ENCODE measurements at places on chromosomes 12 and 14. TPM values are rescaled to one million over a fixed set of nuclear protein-coding genes. Genes with fewer than 3 reads are reported as not detected.

GRCh38 chr14:36665887-36666415 is 4.3 kb downstream of the PAX9 start:
- no peak overlapping the region for H3K27ac ChIP-seq
- DNase-seq: no peak
- no peak overlapping the region for H3K4me3 ChIP-seq
- peaks cover 3% of the 10 kb centered on the region for H3K36me3 ChIP-seq
- peaks cover 61% of the 10 kb centered on the region for H3K27me3 ChIP-seq

DNA sequence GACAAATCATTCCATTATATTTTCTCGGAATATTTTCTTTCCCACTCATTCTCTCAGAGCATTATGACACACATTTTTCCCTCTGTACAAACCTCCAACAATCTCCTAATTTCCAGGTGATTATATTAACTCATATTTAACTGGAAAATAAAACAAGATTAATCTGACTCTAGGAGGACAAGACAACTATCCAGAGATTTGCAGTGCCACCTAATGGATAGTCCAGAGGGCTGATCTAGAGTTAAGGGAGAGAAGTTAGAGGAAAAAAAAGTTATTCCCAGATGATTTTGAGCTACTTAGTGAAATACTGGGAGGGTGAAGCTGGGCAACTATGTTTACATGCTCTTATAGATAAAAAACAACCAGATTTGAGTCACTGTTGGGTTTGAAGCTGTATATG is 161.7 kb downstream of the ALX1 start:
- no peak overlapping the region for H3K27ac ChIP-seq
- DNase-seq: no peak
- no peaks in the 10 kb centered on the region for H3K36me3 ChIP-seq
- peaks cover 3% of the 10 kb centered on the region for H3K27me3 ChIP-seq
- H3K4me3 ChIP-seq: no peak overlapping the region
- H3K4me1 ChIP-seq: no peaks in the 10 kb centered on the region

- H3K4me3 ChIP-seq: no peak overlapping the region
- H3K27me3 ChIP-seq: no peaks in the 10 kb centered on the region
- no peaks in the 10 kb centered on the region for H3K4me1 ChIP-seq
- no peak overlapping the region for H3K27ac ChIP-seq
Observed at GRCh38 chr12:125017801-125018200, 24.4 kb downstream of the BRI3BP start.

DNA sequence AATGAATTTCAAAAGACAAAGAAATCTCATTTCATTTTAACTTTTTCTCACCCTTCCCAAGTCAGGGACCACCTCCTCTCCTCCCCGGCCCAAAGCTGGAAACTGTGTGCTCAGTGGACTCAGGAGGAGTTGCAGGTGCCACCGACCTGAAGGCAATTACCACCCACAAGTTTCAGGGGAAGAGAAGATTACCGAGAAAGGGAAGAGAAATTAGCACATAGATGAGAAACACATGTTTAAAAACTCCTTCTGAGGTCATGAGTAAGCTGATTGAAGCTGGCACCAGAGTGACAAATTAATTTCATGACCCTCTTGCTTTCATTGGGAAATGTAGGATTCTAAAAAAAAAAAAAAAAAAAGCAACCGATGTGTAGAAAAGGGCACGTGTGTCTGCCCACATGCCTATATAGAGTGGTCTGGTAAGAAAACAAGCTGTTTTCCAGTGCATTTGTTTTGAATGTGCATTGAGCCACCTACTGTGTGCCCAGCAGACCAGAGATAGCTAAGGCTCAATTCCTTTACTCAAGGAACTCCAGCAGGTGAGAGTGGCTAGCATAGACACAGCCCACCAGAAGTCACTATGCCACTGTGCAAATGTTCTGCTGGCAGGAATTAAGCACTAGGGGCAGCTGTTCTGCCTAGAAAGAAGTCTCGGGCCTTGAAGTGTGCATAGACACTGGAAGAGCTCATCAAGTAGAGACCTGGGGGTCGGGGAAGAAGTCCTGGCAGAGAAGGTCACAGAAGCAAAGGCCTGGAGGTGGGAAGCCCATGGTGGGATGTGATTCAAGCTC is 30.5 kb downstream of the DPF3 start:
- no peak for DNase-seq
- no peaks in the 10 kb centered on the region for H3K36me3 ChIP-seq
- no peak overlapping the region for H3K27ac ChIP-seq
- no peak overlapping the region for H3K4me3 ChIP-seq

- no peak for DNase-seq
- H3K36me3 ChIP-seq: no peaks in the 10 kb centered on the region
- H3K4me1 ChIP-seq: no peaks in the 10 kb centered on the region
- H3K4me3 ChIP-seq: no peak overlapping the region
Observed at GRCh38 chr12:18400186-18400585, 138.9 kb downstream of the PIK3C2G start.

DNA sequence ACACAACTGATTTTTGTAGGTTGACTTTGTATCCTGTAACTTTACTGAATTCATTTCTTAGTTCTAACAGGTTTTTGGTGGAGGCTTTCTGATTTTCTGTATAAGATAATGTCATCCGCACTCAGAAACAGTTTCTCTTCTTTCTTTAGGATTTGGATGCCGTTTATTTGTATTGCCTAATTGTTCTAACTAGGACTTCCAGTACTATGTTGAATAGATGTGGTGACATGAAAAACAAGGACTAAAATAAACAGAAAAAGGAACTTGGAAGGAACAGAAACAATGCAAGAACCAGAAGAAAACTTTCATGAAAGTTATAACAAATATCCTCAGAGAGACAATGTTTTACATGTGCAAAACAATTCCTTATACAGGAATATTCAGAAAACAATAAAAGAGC is 100.3 kb downstream of the GTF2A1 start:
- H3K36me3 ChIP-seq: no peaks in the 10 kb centered on the region
- no peak for DNase-seq

- DNase-seq: no peak
- no peak overlapping the region for H3K4me3 ChIP-seq
- H3K36me3 ChIP-seq: peaks cover 44% of the 10 kb centered on the region
- H3K27ac ChIP-seq: no peak overlapping the region
Observed at GRCh38 chr12:26919216-26919555, 18.6 kb downstream of the INTS13 start.

DNA sequence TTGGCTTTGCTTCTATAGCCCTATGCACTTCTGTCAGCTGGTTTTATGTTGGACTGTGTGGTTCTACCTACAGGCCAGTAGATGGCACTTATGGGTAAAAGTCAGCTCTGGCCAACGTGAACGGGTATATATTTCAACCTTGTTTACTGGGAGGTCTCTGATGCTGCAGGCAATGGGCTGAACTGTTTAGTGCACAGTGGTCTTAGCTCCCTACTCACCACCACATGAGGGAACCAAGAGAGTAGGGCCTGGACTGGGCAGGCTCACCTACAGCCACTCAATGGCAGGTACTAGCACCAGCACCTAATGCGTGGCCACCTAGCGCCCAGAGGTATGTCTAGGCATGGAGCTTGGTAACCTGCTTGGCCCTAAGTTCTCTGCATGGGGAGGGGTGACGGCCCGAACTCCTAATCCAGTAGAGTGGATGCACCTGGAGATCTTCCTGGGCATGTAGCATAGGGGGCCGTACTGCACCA is 481.8 kb downstream of the TMEM117 start:
- H3K36me3 ChIP-seq: no peaks in the 10 kb centered on the region
- no peaks in the 10 kb centered on the region for H3K27me3 ChIP-seq
- peak; percentile 5 for DNase-seq
- no peak overlapping the region for H3K4me3 ChIP-seq

DNA sequence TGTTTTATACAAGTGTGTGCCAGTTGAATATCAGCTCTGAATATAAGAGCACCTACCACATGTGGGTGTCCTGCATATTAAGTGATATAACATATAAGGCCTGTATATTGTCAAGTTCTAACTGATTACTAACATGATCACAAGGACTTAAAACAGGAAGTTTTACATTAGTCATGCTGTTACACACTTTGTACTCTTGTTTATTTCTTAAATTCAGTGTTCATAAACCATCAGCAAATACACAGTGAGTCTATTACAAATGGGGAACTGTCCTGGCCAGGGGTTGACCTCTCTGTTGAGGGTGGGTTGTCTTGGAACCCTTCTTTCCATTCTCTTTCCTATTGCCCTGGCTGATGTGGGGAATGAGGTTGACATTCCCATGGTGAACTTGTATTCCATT is 19.1 kb downstream of the HELB start:
- no peak overlapping the region for H3K4me3 ChIP-seq
- no peak for DNase-seq
- H3K27me3 ChIP-seq: no peaks in the 10 kb centered on the region
- peaks cover 50% of the 10 kb centered on the region for H3K36me3 ChIP-seq
- peaks cover 37% of the 10 kb centered on the region for H3K4me1 ChIP-seq

GRCh38 chr12:66048218-66048834 is 82.2 kb downstream of the LLPH start:
- DNase-seq: no peak
- no peak overlapping the region for H3K4me3 ChIP-seq
- peaks cover 10% of the 10 kb centered on the region for H3K27me3 ChIP-seq
- no peaks in the 10 kb centered on the region for H3K36me3 ChIP-seq
- H3K4me1 ChIP-seq: no peaks in the 10 kb centered on the region

- DNase-seq: no peak
- no peaks in the 10 kb centered on the region for H3K4me1 ChIP-seq
- H3K4me3 ChIP-seq: no peak overlapping the region
- H3K36me3 ChIP-seq: no peaks in the 10 kb centered on the region
- no peak overlapping the region for H3K27ac ChIP-seq
- H3K27me3 ChIP-seq: peaks cover 81% of the 10 kb centered on the region
Observed at GRCh38 chr12:114440270-114441038, 34.5 kb upstream of the TBX5 start.

- no peak for DNase-seq
- no peak overlapping the region for H3K4me3 ChIP-seq
- no peaks in the 10 kb centered on the region for H3K27me3 ChIP-seq
- H3K36me3 ChIP-seq: peaks cover 41% of the 10 kb centered on the region
- H3K27ac ChIP-seq: no peak overlapping the region
Observed at GRCh38 chr12:121333747-121334146, 18.5 kb downstream of the ANAPC5 start.

The ADIPOR2 gene
- total RNA-seq: 48.3 TPM

The RDH12 gene
- not detected for total RNA-seq

The C3AR1 gene
- 1.4 TPM for total RNA-seq

The CCDC175 gene
- not detected for total RNA-seq

The STYK1 gene
- total RNA-seq: 1.1 TPM

The KRT79 gene
- total RNA-seq: 1.6 TPM

Data from activated CD8-positive, alpha-beta T cell treated with anti-CD3 and anti-CD28 coated beads for 36 hours (primary cell).